Activated CD8-positive, alpha-beta memory T cell treated with anti-CD3 and anti-CD28 coated beads for 1 hour (primary cell): ENCODE measurements at places on chromosomes 13 and 19.

DNA sequence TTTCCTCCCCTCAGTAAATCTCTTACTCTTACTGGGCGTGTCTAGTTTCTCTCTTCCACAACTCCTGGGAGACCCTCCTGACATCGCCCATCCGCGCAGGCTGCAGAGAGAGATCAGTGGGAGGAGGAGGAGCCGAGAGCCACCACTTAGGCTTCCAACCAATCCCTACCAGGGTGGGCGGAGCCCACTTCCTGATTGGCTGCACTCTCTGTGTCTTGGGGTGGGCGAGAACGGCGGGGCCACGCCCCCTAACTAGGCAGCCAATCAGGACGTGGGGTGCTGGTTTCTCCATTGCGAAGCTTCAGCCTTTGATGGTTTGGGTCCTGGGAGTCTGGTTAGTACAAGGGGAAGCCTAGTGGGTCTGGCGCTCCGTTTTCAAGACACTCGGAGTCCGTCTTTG is at the start of gene PMIS2:
TSS of gene PMIS2 (plus strand) at position 326 of the 400 bp plus-strand sequence. CDS start 87 bp downstream, outside the sequence.
- DNase-seq = no peak

DNA sequence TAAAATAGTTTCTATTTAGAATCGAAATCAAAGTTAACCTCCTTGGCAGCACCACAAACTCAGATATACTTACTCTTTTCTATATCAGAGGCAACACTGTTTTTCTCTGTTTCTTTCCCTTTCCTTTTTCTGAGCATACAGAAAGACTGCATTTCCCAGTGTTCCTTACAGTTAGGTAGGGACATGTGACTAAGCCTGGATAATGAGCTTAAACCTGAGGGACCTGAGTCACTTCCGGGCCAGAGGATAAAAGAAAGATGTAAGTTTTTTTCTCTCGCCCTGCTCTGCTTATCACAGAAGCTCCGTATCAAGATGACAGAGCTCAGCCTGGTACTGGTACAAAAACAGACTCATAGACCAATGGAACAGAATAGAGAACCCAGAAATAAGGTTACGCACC is 531.9 kb downstream of the KLF12 start:
- no peak for DNase-seq

GRCh38 chr13:98632961-98633360 is 56.1 kb upstream of the STK24 start:
- no peak for DNase-seq

GRCh38 chr13:72489751-72490150 is 237.7 kb downstream of the MZT1 start:
- no peak for DNase-seq

DNA sequence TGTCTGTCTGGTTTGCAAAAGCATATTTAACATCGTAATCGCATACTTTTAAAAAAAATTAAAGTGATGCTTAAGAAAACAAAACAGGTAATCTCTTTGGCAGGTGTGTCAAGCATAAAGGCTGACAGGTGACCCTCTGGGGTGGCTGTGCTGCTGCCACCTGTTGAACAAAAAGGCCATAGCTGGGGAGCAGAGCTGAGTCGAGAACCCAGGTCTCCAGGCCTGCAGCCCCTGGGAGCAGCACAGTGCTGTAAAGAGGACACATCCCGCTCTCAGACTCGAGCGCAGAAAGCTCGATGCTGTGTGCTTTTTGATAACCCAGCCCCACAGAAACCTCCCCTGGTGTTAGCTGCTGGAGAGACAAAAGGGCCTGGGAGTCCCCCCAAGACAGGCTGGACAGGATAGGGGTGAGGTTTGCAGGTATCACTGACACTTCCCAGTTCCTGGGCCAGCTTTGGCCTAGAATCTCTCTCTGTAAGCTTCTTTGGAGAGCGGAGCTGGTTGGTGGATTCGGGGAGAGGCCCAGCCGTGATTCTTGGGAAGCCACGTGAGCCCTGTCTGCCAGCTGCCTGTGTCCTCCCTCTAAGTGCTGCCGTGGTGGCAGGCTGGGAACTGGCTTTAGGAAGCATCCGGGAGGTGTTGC is 66.9 kb downstream of the C13orf42 start:
- no peak for DNase-seq
